CD4-positive, alpha-beta T cell treated with Interleukin-4 for 1 hour (primary cell): ENCODE measurements at places on chromosomes 3 and 15.

DNA sequence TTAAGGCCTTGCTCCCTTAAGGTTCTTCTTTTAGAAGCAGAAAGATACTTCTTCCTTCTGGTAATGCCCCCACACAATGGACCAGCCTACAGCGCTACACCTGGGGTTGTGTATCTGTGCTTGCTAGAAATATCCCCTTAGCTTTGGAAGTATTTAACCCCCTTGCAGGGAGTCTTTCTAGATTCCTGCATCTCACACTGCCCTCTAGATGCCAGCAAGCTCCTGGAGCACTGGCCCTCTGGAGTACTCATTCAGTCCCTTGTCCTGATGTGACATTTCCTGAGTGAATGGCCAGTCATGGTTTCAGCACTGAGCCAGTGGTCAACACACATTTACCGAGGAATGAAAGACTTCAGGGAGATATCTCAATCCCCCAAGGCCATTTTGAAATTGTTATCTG is 30.4 kb upstream of the RBP2 start:
- DNase-seq = no peak

DNA sequence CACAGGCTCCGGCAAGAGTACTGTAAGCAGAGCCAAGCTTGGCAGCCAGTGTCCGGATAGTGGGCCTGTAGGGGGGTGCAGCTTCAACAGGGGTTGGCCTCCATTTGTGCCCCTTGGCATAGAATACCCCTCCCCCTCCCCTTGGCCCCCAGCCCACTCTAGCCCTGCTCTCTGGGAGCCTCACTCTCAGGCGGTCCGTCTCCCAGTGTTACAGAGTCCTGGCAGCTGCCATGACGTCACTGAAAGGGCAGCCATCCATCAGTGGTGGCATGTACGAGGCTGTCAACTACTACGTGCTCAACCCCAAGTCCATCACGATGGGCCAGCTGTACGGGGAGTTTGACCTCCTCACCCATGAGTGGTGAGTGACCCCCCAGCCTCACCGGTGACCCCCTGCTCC is 50.4 kb downstream of the DNAH1 start:
- no peak for DNase-seq

DNA sequence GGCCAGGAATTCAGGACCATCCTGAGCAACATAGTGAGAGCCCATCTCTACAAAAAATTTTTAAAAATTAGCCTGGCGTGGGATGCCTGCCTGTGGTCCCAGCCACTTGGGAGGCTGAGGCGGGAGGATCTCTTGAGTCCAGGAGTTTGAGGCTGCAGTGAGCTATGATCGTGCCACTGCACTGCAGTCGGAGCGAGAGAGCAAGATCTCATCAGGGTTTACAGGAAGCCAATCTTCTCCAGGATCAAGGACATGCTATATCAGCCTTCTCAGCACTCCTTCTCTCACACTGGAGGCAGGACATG is 451 bp upstream of the STOML1 start:
- no peak for DNase-seq

- DNase-seq = no peak
Observed at GRCh38 chr15:101045835-101046691, 126.9 kb downstream of the LRRK1 start.

- DNase-seq = no peak
Observed at GRCh38 chr3:11088831-11089230, 65.5 kb upstream of the HRH1 start.

GRCh38 chr15:68421798-68422402 is 10.1 kb downstream of the ITGA11 start:
- no peak for DNase-seq

- DNase-seq = no peak
Observed at GRCh38 chr3:120569222-120570057, 26.7 kb upstream of the NDUFB4 start.

DNA sequence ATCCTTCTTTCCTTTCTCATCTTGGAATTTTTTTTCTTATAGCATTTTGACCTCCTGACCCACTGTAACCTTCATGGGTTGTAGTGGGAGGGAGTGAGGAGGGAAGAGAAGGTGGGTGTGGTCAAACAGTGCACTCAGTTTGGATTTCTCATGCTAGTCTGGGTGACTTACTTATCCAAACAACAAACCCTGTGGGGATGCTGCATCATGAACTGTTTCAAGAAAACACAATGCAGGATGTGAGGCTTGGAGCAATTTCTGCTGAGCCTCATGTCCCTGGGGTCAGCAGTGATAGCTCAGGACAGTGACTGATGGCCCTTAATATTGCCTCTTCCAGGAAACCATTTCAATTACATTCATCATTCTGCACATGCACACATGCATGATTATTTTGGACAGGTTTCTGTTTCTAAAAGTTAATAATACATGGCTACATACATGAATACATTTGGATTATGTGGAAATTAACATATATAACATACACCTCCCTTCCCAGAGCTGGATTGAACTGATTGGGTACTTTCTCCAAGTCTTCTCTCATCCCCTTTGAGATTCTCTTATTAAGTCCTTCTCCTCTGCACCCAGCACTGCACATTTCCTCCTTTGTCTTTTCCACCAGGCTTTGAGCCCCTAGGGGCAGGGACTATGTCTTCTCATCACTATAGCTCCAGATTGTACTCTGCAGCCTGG is 61.2 kb downstream of the ADAMTSL3 start:
- no peak for DNase-seq

DNA sequence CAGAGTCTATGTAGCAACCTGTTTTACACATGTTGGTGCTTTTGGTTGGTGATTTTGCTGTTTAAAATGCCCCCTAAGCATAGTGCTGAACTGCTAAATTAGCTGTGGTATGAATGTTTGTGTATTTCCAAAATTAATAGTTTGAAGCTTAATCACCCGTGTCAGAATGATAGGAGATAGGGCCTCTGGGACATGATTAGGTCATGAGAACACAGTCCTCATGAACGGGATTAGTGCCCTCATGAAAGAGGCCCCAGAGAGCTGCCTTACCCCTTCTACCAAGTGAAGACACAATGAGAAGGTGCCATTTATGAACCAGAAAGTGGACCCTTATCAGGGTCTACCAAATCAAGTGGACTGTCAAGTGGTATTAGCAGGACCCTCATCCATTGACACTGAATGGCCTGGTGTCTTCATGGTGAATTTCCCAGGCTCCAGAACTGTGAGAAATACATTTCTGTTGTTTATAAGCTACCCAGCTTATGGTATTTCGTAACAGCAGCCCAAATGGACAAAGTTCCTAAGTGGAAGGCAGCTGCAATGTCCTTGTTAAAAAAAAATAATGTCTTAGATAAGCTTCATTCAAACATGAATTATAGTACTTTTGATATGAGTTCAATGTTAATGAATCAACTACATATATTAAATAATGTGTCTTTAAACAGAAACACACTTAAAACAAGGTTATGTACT is 37.7 kb upstream of the FRMD4B start:
- no peak for DNase-seq

DNA sequence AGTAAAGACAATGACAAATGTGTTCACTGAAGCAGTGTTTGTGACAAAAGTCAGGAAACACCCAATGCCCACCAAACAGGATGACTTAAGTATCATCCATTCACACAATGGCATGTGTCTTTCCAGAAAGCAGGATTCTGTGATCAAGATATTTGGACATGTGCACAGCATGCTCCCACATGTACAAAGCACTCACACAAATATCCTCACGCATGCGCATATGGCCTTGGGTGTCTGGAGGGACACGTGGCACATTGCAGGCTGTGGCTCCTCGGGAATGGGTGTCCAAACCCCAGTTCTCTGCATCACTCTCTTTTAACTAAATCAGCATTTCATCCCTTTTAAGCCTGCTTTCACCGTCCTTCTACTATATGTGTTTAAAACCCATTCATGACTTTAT is 130.5 kb downstream of the KLF13 start:
- DNase-seq = no peak

DNA sequence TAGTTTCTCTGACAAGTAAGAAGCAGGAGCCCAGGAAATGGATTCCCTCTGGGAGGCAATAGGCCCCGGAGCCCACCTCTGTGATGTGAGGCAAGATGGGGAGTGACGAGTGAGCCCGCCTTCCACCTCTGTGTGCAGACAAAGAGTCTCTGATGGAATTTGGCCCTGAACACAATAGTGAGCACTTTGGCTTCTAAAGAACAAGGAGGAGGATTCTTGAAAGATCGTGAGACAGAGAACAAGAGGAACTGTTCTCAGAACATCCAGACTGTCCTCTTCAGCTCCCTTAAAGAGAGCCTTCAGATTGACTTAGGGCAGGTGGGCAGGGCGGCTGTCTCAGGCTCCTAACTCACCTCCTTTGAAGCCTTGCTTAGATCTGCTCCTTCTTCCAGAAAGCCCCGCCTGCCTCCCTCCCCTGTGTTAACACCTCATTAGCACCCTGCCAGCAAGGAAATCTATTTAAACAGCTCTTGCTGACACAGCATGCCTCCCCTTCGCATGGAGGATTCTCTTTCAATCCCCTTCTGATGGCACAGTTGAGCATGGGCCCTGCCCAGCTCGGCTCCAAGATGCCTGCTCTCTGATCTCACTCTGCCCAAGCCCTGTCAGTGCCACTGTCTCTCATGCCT is 430.3 kb downstream of the NTRK3 start:
- DNase-seq = no peak

GRCh38 chr15:27176785-27177406 is 205.9 kb downstream of the GABRG3 start:
- no peak for DNase-seq

DNA sequence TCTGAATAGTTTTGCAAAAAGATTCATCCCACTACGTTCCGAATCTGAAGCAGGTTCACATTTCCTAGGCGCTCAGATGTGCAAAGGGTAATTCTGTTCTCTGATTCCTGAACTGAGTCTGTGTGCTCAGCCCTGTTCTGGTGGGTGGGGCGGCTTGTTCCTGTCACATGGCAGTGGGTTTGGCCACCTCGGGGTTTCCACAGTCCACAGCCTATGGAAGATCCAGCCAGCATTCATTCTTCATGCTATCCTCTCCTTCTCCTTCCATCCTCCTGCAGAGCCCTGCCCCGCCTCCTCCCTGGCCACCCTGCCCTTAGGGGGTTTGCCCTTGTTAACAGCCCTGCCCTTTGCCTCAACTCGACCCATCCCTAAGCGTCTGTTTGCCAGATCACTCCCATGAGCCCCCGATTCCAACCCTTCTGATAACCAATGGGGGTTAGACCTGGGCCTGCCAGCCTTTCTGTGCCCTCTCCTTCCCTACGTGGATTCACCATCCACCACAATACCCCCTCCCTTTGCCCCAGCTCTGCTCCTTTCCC is 31.0 kb downstream of the PRR20G start:
- DNase-seq = no peak

- no peak for DNase-seq
Observed at GRCh38 chr3:106687905-106688304, 689.3 kb upstream of the CCDC54 start.

DNA sequence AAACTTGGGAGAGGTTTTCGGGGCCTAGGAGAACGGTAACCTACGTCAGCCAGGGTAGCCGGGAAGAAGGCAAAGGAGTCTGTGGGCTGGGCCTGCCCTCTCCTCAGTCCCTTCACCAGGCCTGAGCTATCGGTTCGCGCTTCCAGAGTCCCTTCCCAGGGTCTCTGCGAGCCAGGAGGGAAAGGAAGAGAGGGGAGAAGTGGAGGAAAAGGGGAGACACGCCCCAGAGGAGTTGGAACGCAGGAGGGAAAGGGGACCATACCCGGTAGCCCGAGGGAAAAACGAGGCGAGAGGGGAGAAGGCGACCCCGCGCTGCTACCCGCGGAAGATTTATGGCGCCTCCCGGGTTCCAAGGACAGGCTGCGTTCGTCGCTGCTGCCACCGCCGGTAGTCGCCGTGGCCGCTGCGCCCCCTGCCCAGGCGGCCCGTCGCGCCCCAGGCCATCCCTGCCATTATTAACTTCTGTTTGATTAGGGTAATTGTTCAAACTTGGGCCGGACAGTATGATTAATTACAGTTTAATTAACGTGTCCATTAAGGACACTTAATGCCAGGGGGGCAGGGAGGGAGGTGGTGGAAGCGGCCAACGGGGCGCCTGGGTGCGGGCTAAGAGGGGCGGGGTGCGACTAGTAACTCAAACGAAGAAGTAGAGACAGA is 3.4 kb upstream of the SKOR1 start:
- DNase-seq = no peak

DNA sequence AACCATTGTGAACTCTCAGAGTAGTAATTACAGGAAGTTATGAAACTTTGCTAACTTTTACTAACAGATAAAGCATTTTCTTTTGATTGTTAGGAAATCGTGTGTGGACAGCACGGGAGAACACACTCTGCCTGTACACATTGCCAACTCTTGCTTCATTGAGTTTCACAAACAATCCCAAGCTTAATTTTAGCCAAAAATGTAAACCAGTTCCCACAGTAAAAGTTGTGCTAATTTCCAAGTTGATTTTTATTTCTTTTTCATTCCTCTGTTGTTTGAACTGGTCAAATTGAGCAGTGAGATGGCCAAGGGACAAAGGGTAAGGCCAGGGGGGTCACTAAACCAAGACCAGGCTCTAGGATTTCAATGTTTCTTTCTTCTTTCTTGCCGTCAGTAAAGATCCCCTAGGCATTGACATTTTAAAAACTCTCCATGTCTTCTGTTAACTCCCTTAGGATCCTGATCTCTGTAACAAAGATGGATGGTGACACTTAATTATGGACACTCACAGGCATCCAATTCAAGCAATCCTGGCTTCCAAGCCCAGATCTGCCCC is 414.9 kb downstream of the RBMS3 start:
- DNase-seq = no peak

DNA sequence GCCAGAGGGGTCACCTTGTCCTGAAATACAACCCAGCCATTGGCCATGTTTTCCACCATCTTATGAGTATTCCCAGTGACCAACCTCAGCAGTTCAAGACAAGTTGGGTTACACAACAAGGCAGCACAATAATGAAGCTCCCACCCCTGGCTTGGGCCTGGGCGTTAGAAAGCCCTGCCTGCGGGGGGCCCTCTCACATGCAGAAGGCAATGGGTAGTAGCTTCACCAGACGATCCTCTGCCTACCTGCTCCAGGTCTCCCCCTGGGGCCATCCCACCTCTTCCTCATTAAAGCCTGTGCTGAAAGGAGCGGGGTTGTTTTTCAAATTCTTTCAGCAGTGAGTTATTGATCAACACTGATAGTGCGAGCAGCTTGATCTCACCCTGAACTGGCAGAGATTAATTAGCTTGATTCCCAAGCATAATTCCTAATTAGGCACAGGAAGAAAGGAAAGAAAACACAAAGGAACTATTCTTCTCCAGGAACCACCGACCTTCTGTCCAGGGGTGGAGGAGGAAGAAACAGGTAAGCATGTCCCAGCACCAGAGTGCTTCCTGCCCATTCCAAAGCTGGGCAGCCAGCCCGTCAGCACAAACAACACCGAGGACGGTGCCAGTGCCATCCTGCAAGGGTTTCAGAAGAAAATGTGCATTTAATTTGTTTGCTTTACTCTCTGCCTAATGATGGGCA is 79.7 kb upstream of the CGNL1 start:
- no peak for DNase-seq

DNA sequence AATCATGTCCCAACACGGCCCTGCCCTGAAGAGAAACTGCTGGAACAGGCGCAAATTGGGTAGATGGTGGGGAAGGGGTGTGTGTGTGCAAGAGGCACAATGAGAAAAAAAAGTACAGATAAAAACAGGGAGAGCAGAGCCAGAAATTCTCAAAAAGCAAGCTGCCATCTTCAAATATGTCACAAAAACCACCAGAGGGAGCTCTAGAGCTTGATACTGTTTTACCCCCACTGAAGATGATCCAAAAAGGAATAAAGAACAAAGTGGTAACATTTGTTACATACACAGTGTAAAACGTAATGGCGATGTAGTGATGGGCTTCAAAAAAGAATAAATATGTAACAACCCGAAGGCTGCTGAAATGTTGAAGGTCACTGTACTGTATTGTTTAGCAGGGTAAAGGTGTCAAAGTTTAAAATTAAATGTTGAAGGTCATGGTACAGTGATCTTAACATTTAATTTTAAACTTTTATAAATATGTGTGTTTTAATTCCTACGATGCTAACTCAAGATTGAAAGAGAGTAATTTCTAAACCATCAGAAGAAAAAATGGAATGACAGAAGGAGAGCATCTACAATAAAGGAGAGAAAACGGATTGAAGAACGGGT is 6.0 kb downstream of the SNRPA1 start:
- peak; percentile 75 for DNase-seq
